Activated T-cell treated with anti-CD3 and anti-CD28 coated beads for 48 hours (primary cell): ENCODE measurements at places on chromosomes 12 and 14.

DNA sequence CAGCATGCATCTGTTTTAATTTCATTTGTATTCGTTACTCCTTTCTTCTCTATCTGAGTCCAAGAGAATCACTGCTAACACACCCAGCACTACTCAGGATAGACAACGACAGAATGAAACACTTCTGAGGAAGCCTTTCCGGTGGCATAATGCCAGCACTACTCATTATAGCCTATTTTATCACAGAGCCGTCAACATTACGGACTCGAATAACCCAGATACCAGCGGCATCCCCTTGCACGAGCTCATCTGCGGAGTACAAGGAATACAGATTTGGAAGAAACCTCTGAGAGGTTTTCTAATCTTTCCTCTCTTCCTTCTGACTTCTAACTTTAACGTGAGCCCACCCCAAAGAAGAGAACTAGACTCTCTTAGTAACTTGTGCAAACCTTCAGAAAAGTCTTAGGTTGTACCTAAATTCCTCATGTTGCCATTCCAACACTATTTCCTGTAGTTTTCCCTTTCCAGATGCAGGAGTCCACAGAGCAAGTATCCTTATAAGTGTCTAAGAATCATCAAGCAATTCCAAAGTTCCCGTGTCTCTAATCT lies 248.1 kb downstream of the APAF1 start:
- DNase-seq: no peak

GRCh38 chr12:64912516-64913255 lies 88.2 kb downstream of the TBC1D30 start:
- no peak for DNase-seq

DNA sequence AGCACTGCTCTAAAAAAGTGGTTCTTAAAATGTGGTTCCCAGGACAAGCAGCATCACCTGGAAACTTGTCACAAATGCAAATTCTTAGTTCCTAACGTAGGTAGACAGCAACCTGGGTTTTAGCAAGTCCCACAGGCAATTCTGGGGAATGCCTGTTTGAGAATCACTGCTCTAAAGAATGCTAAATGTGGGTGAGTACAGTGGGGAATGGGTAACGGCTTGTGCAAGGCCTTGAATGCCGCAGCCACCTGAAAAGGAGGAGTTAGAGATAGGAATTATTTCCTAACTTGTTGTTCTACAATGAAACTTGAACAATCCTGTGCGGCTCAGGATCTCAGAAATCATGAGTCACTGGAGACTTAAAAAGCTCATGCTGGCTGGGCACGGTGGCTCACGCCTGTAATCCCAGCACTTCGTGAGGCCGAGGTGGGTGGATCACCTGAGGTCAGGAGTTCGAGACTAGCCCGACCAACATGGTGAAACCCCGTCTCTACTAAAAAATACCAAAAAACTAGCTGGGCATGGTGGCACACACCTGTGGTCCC lies 34.9 kb downstream of the GNS start:
- no peak for DNase-seq

GRCh38 chr14:68246786-68247105 lies 427.2 kb downstream of the RAD51B start:
- no peak for DNase-seq

DNA sequence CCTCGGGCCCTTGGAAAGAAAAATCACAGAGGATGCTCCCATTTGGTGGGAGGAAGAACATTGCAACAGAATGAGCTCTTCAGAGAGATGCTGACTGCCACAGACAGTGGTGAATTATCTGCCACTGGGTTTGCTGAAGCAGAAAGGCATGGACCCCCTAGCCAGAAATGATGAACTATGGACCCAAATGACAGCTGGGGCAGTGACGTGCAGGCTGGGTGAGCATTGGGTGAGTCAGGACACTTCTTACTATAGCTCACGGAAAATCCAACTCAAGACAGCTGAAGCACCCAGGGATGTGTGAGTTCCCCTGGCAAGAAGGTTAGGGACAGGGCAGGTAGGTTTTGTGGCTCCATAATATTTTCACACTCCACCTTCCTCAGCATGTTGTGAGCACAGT lies 993.2 kb downstream of the BCL11B start:
- DNase-seq: no peak

DNA sequence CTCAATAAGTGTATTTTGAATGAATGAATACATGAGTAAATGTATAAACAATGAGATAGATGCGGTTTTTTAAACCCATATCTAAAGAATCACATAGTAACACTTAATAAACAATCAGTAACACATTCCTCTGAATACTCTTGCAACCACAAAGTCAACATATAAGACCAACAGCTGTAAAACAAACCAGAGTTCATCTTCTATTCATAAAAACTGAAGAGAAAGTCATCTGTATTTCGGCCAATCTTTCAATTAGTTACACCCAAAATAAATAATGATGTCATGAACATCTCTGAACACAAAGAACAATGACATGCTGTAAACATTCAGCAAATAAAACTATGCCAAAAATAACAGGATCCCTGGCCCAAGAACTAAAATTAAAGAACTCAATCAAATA lies 47.2 kb downstream of the ARMH4 start:
- DNase-seq: no peak

GRCh38 chr14:94158239-94158883 lies 15.8 kb upstream of the PPP4R4 start:
- no peak for DNase-seq

GRCh38 chr12:62834406-62834805 lies 100.5 kb downstream of the PPM1H start:
- no peak for DNase-seq
